ENCODE measurements at places on chromosomes 12 and 14.

DNA sequence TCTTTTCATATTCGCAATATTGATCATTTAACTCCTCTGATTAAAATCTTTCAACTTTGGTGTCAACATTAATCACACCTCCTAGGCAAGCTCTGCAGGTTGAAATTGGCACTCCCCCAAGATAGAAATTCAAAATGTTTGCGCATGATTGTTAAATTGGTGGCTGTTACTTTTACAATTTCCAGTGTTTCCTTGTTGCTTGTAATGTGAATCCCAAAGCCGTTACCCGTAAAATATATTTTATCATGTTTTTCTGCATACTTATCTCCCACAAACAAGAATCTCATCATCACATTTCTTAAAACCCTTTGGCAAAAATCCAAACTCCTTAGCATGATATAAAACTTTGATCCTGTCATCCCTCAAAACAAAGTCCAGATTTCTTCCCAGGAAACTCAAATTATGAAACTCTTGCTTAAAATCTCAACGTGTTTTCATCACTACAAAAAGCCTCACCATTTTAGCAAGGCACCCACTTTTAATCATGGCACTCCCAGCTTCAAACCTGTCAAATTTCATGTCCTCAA, 14.7 kb downstream of the RTL1 start:
- DNase-seq, result no peak

DNA sequence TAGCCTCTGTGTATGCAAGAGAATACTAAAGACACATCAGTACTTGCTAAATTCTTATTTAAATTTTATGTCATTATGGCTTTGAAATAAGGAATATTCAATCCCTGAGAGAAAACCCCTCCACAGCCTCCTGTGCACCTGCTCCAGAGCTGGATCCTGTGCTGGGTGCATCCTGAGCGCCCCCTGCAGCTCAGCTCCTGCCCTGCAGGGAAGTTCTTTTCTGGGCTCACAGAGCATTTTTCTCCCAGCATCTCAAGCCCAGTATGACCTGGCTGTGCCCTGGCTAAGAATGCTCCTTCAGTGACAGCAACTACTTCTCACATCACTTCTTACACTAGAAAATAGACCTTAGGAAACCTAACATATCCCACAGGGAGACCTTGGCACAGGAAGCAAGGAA, 1211.7 kb downstream of the TMEM121 start:
- DNase-seq, result no peak

- no peak for DNase-seq
These were observed 63.4 kb upstream of the FUT8 start for GRCh38 chr14:65349100-65349499.

DNA sequence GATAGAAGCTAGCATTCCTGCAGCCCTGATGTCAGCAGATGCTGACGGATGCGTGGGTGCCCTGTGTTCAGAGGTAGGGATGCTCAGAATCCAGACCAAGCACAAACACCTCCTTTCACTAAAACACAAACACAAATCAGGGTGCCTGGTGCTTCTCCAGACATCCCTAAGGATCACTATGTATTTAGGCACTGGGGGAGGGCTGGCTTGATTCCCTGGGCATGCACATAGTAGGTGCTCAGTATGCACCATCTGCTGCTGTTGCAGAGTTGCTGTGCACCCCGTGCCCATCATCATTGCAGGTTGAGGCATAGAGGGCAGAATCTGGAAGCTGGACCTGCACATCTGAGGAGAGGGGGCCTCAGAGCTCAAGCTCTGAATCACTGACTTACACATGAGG, 114.8 kb downstream of the PHETA1 start:
- DNase-seq, result no peak

GRCh38 chr14:63088865-63089264, 43.6 kb upstream of the KCNH5 start:
- no peak for DNase-seq

DNA sequence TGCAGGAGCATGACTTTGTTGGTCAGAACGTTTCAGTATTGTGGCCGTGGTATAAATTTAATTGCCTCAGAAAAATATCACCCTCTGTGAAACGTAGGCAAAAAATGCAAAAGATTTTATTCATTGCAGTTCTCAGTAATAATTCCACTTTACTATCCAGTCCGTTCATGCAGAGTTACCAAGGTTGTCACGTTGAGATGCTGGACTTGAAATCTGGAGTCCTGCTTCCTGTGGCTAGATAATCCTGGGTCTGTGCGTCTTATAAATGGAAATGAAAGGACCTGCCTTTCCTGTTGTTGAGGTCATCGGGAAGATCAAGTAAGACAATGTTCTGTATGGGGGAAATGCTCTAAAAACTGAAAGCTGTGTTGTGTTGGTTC, 1.3 kb upstream of the AVPR1A start:
- no peak for DNase-seq
